Naive thymus-derived CD4-positive, alpha-beta T cell (primary cell): ENCODE measurements at places on chromosomes 2 and 18.

- no peak for DNase-seq
Measured at GRCh38 chr2:196086517-196087368, 18.1 kb upstream of the DNAH7 start.

DNA sequence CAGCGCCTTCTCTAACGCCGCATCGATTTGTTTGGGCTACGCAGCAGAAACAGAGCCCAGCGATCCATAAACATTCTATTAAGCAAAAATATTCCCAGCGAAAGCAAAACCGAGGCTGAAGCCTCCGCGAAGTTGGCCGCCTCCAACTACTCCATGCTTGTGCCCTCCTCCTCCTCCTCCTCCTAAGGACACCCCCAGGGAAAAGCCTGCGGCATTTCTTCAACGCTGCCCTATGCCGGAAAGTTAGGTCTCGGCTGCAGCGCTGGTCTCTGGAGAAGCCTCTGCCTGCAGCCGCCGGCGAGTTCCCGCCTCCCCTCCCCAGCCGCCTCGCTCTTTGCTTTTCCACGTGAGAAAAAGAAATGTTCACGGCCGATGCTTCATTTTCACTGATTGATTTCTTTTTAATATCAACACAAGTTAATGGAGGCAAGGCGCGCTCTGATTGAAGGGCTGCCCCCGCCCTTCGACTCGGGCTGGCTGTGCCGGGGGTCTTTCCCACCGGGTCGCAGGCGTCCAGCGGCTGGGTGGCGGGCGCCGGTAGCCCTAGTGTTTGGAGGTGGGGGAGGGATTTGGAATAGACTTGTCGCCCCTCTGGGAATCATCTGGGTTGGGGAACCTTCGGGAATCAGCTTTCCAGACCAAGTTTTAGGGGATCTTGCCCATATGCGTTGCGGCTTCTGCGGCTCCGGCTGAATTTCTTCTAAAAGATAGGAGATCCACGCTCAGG lies 3.9 kb downstream of the NRP2 start:
- no peak for DNase-seq

GRCh38 chr2:164620457-164620856 lies 825 bp downstream of the GRB14 start:
- DNase-seq = no peak

- no peak for DNase-seq
Measured at GRCh38 chr2:1219901-1220573, 193.2 kb upstream of the TPO start.

- DNase-seq = no peak
Measured at GRCh38 chr2:236573066-236573929, 3.7 kb downstream of the ACKR3 start.

DNA sequence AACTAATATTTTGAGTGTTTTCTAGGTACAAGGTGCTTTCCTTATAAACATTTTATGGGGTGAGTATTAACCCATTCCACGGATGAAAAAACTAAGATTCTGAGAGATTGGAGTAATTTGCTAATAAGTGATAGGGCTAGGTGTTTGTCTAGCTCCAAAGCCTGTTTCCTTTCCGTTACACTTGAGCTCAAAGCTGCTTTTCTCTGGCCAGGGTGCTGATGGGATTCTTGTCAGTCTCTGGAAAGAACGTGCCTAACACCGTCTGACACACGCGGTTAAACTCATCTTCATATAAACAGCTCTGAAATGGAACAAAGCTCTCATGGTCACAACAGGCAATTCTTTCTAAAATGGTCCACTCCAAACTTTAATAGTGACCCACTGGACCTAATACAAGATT lies 2.0 kb upstream of the ANKRD29 start:
- no peak for DNase-seq

GRCh38 chr2:3146772-3147650 lies 230.6 kb downstream of the EIPR1 start:
- no peak for DNase-seq
